Left cardiac atrium (tissue), 4 donors: ENCODE measurements at places on chromosomes 16 and 17.

DNA sequence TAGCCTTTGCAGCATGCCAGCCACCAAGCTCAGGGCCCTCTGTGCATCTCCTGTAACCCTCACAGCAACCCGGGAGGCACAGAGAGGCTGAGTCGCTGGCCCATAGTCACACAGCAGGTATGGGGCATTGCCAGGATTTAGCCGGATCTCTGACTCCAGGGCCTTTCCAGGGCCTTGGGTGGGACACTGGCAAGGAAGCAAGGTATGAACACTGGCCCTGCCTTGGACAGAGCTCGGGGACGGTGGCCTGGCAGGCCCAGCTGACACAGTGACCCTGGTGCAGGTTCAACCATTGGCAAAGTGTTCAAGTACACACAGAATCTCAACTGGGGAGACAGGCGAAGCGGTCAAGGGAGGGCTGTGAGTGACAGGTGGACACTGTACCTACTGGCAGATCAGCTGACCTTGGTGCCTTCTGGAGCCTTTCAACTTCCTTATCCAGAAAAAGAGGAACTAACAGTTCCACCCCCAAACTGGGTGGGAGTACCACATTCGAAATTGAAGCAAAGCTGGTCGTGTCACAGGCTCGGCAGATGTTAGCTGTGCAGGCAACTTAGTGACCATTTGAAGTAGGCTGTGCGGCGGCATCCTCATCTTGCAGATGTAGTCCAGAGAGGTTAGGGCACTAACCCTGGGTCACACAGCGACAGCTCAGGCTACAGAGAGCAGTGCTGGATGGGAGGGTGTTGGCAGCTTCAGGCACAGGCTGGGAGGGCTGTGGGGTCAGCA, 287.4 kb downstream of the SEC14L1 start:
- no peak for DNase-seq

GRCh38 chr16:74505011-74505410, 83.7 kb upstream of the CLEC18B start:
- DNase-seq = no peak

GRCh38 chr17:59106463-59107305, at the start of gene TRIM37:
Gene TRIM37 (minus strand): TSS chr17:59106880. CDS start chr17:59106461, 419 bp downstream.
- peak; percentile 98 for DNase-seq

DNA sequence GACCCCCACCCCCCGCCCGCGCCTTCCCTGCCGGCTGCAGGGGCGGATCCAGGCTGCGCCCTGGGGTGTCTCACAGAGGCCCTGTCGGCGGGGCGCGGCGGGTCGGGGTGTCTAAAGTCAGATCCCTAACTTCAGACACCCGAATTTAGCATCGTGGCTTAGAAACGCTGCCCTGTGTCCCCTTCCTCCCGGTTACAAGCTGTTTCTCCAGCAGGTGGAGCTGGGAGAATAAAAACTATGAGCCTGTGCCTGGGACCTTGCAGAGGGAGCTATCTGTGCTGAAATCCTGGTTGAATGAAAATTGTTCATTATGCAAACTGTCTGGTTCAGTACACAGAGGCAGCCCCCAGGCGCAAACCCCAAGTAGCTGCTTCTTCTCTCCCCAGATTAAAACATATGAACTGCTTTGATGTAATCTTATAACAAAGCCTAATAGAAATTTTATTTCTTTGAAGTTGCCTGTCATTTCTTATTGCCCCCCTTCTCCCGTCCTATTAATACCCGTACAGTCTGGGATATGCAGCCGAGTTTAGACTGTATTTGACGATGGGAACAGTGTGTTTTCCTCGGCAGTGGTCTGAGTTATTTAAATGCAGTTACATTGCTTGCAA, 79.0 kb downstream of the RPA1 start:
- DNase-seq = peak; percentile 62

- no peak for DNase-seq
Measured at GRCh38 chr17:46121165-46121764, 72.0 kb downstream of the KANSL1 start.

DNA sequence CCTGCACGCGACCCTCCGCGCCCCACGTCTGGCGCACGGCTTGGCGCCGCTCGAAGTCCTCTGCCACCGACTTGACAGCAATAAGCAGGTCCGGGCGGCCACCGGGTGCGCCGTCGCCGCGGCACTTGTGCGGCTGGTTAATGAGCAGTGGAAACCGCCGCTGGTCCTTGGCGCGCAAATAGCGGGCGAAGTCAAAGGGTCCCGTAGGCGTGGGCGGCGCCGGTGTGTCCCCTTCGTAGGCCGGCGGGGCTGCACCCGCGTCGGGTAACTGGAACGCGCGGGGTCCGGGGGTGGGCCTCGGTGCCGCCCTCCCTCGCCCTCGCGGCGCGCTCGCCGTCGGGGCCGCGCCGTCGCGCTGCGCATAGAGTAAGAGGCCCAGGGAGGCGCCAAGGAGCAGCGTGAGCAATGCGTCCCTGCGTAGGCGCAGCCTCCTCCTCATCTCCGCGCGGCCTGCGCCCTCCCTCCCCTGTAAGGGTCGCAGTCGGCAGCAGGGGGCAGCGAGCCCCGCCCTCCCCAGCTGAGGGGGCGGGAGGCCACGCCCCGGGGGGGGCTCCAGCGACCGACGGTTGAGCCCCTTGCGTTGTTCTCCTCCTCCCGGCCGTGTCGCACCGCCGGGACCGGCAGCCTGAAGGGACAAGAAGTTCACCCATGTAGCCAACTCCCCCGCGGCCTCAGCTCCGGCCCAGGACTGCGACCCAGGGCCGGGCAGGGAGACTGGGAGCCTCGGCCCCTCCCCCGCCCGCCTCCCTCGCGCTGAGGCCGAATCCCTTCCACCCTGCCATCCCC, 558 bp downstream of the B3GNT9 start:
- DNase-seq = peak; percentile 75

DNA sequence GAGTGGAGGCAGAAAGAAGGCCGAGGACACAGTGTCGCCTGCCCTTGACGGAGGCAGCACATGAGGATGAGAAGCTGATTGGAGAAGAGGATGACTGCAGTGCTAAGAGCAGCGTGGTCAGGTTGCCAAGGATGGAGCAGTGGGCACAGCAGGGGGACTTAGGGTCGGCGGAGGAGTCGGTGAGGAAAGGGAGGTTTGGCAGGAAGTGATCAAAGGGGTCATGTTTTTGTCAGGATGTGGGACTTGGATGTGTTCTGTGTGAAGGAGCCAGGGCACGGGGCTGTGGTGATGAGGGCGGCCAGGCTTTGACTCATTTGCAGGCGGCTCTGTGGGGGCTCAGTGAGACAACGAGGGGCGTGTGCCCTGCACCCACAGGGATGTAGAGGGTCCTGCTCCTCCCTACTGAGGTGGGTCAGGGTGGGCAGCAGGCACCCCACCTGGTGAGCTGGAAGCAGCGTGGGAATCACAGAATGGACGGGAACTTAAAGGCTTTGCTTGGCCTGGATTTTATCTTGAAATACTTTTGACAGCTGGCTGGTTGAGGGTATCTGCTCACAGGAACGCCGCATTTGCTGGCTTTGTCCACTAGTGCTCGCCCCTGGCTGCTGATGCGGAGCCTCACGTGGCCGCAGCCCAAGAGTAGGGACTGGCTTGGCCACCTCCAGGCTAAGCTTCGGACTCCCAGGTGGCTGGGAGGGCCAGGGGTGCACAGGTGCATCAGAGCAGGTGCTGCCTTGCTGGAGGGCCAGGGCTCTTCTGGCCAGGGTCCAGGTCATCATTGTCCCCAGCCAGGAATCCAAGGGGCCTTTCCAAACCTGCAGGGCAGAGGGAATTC, 6.0 kb downstream of the MPG start:
- peak; percentile 65 for DNase-seq

GRCh38 chr16:3358871-3359270, 3.2 kb downstream of the OR2C1 start:
- no peak for DNase-seq

- no peak for DNase-seq
Measured at GRCh38 chr17:81465910-81466309, 46.7 kb downstream of the ACTG1 start.

DNA sequence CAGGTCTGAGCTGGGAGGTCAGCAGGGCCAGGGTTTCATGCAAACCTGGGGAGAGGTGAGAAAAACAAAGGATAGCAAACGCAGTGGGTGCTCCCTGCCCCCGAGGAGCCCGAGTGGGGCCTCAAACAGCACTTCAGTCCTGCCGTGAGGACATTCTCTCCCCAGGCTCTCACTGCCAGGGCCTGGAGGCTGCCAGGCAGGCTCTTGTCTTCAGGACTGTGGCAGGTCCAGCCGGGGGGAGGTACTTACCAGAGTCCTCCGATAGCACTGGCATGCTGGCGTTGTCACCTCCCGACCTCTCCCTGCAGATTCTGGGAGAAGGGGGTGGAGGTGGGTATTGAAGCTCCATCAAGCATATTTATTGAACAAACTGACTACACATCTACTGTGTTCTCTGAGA, 1.3 kb downstream of the MPP3 start:
- DNase-seq = peak; percentile 79

DNA sequence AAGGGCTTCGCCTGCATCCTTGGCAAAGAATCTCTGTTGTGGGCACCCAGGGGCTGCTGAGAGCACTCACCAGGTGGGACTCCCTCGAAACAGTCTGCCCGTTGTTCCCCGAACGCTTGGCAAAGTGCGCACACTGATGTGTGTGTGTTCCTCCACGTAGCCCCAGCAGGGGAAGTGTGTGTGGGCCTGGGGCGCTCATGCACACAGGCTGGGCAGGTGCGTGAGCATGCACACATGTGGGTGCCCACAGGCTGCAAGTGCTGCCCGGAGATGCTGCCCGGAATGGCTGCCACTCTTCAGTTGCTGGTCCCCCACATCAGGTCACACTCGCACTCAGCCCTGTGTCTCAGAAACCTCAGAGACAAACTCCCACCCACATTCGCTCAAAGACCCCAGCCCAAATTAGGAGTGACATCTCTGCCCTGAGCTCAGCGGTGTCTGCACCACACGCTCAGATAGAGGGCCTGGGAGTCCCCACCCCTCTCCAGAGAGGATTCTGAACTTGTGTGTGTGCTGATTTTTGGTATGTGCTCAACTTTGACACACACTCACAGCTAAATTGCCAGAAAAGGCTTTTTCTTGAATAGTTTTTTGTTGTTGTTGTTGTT, 119.4 kb downstream of the MGAT5B start:
- no peak for DNase-seq
